ENCODE measurements at places on chromosomes 6 and 20.

GRCh38 chr20:25204550-25205276 lies 9.2 kb downstream of the ENTPD6 start:
- DNase-seq, result no peak

- no peak for DNase-seq
Observed at GRCh38 chr6:15804164-15805154, 141.6 kb upstream of the DTNBP1 start.

- no peak for DNase-seq
Observed at GRCh38 chr6:28336284-28337120, 554 bp upstream of the ZSCAN31 start.

- no peak for DNase-seq
Observed at GRCh38 chr20:34131491-34131890, 19.4 kb upstream of the EIF2S2 start.

GRCh38 chr6:44625996-44626395 lies 238.5 kb downstream of the CDC5L start:
- DNase-seq, result no peak

GRCh38 chr6:145271040-145271439 lies 464.3 kb downstream of the EPM2A start:
- DNase-seq, result no peak

DNA sequence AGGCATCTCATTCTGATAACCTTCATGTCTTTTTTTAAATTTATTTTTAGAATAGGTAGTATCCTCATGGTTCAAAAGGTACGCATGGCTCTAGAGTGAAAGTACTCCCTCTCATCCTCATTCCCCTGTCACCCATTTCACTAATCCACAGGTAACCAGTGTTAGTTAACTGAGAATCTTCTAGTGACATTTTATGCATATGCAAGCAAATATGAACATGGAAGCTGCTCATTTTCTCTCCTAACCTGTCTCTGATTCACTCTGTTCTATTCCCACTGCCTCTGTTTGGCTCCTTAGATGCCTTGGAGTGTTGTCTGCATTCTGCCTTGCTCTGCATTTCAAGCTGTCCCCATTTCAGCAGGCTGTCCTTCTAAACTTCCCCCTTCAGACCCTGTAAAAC lies 4.5 kb downstream of the NCOA7 start:
- no peak for DNase-seq

DNA sequence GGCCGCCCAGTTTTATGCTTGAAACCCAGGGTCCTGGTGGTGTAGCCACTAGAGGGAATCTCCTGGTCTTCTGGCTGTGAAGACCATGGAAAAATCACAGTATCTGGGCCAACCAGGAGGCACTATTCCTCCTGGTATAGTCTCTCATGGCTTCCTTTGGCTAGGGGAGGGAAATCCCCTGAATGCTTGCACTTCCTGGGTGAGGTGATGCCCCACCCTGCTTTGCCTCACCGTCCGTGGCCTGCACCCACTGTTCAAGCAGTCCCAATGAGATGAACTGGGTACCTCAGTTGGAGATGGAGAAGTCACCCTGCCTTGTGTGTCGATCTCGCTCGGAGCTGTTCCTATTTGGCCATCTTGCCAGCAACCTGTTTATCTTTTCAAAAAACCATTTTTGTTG lies 10.1 kb upstream of the ZNF337 start:
- no peak for DNase-seq

GRCh38 chr6:35831257-35832007 lies 26.3 kb downstream of the LHFPL5 start:
- no peak for DNase-seq

All from effector memory CD8-positive, alpha-beta T cell (primary cell).